ENCODE measurements at places on chromosomes 2 and 18. TPM values are rescaled to one million over a fixed set of nuclear protein-coding genes. Genes with fewer than 3 reads are reported as not detected.

Gene CUL3
- total RNA-seq, result 61.2 TPM

Gene C2orf92
- 3.9 TPM for total RNA-seq

DNA sequence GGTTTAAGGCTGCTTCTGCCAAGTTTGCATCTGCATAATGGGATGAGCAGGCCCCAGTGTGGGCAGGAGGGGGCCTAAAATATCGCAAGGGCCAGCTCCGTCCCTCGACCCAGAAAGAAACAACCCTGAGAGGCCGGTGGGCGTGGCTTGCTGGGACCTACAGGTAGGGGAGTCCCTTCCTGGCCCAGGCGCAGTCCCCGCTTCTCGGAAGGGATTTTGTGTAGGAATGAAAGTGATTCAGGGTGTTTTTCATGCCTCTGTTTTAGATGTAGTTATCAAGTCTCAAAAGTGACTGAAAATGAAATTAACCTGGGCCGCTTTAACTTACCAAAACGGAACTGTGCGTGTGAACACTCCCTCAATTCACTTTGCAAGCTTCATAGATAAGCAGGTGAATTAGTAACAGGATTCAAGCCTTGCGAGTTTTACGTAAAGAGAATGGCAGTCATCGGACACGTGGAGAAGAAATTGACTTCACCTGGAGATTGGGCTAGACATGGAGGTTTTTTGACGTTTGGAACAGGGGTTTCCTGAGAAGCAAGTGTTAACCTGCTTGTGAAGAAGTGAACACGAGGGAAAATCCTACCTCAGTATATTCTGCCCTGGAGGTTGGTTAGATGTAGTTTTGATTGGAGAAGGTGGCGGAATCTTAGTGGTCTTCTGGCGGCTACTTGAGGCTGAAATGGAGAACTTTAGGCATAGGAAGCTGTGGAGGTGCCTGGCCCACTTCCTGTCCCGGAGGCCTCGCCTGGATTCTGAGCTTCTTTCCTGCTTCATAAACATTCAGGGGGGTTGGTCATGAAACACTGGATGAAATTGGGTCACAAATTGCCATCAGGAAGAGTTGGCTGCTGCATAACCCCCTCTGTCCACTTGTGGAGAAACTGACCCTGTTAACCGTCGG lies 1.7 kb downstream of the NCK2 start:
- peak; percentile 48 for DNase-seq

- DNase-seq, result no peak
Measured at GRCh38 chr2:192122141-192122540, 72.6 kb downstream of the TMEFF2 start.

GRCh38 chr2:12043131-12043530 lies 296.7 kb downstream of the LPIN1 start:
- no peak for DNase-seq

GRCh38 chr18:71001597-71001996 lies 712.8 kb downstream of the SOCS6 start:
- DNase-seq, result no peak

GRCh38 chr2:108074946-108075345 lies 88.6 kb downstream of the SLC5A7 start:
- no peak for DNase-seq

DNA sequence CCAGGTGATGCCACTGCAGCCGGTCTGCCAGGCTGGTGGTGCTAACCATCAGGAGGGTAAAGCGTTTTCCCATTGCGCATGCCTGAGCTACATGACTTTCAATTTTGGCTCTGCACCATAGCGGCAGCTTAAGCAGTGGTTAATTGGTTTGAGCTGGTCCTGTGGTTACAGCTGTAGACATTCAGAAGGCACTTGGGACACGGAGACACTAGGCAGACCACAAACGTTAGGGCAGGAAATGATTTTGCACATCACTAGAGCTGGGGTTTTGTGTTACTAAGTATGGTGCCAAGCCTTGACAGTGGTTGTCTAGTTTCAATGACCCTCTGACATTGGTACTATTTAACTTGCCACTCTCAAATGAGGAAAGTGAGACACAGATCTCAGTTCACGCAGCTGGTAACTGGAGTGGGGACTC lies 28.9 kb upstream of the CNOT11 start:
- no peak for DNase-seq

DNA sequence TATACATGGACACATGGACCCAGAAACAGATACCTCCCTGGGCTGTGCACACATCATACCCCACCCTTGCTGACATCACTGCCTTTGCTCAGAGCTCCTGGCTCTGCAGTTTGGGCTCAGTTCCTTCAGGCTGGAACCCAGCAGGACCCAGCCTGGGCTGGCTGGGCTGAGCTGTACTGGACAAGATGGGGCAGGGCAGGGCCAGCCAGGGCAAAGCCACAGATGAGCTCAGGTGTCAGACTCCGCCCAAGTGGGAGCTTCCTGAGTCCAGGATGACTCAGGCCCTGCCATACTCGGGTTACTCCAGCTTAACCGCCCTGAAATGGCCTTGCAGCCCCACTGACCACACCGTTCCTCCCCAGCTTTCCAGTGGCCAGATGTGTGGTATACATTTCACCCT lies 284.9 kb downstream of the OSR1 start:
- DNase-seq, result peak; percentile 48

DNA sequence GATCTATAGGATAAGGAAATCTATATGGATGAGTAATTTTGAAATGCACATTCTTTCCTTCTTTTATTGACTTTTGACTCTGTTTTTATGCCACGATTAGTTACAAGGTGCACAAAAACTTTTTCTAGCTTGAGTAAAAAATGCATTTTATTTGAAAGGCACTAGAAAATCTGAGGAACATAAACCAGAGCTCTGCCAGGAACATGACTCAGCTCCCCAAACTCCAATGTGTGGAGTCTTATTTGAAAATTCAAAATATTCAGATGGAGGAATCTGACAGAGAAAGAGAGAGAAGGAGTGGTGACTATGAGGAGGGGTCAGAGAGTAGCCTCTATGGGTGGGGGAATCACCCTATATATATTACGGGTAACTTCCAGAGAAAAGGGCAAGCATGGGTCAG lies 231.0 kb downstream of the DCC start:
- DNase-seq, result no peak

DNA sequence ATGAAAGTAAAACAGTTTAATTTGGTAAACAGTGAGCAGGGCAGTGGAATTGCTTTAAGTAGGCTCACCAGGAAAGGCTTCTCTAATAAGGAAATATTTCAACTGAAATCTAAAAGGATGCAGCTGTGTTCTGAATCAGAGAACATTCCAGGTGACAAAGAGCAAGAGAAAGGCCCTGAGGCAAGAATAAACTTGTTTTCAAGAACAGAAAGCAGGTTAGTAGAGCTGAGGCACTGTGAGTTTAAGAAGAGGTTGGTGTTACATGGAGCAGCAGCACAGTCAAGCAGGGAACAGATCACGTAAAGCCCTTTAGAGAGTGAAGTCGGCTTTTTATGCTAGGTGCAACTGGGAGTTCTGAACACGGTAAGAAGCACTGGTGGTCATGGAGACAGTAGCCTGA lies 57.0 kb upstream of the SCN1A start:
- DNase-seq, result no peak

DNA sequence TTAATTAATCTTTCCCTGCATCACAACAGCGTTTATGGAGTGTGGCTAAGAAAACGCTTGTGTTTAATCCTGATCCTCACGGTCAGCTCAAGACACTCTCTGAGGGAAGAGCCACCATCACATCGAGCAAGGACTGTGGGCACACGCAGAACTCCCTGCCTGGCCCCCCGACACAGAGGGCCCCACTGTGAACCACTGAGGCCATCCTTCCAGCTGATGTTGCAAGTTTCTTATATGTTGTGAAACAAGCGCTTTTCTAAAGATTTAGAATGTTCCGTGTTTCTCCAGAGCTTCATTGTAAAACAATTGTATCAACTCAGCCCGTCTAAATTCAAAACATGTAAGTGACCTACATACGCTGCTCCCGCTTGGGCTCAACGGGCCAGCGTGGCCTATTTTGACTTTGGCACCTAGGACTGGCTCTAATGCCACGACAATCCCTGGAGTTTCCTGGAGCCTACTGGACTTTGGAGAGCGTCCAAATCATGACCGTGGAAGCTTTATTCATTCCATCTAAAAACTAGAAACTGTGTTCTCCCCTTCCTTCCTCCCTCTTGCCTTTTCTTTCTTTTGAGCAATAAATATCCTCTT lies 34.9 kb downstream of the SERPINE2 start:
- DNase-seq, result peak; percentile 65

- no peak for DNase-seq
Measured at GRCh38 chr2:1286929-1287328, 126.3 kb upstream of the TPO start.

GRCh38 chr18:23141104-23141999 lies 6.1 kb downstream of the CABLES1 start:
- peak; percentile 69 for DNase-seq

Gene LCT
- not detected for total RNA-seq

Gene NPPC
- 2.1 TPM for total RNA-seq

Gene RESP18
- not detected for total RNA-seq

GRCh38 chr2:216108967-216109921 lies at the start of gene XRCC5:
XRCC5 (plus strand) TSS chr2:216109348; CDS start chr2:216109437, 89 bp downstream.
- peak; percentile 99 for DNase-seq

- no peak for DNase-seq
Measured at GRCh38 chr2:28695245-28695647, 56.4 kb upstream of the PPP1CB start.

DNA sequence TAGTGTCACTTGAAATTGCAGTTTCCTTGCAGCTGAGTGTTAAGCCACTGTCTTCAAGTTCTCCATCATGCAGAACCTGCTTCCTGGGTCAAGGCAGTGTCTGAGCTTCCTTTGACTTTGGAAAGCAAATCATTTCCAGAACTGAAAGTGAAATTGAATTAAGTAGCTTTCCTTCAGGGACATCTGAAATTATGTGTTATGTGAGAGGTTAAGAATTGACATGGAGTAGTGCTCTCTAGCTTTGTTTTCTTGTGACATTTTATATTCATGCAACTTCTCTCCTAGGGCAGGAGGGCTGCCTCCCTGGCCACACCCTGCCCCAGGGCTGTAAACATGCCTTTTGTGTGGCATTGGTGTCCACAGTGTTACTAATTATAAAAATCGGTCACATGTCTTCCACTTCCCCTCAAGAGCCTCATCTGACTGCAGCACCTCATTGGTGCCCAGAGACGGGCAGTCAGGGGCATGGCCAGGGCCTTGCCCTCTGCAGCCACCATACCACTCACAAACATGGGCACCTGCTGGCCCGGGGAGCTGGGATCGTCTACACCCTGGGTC lies 14.4 kb downstream of the RAB12 start:
- peak; percentile 61 for DNase-seq

Data from right cardiac atrium (tissue), 5 donors.